Activated T-cell treated with anti-CD3 and anti-CD28 coated beads for 4 hours (primary cell): ENCODE measurements at places on chromosomes 7 and 10.

DNA sequence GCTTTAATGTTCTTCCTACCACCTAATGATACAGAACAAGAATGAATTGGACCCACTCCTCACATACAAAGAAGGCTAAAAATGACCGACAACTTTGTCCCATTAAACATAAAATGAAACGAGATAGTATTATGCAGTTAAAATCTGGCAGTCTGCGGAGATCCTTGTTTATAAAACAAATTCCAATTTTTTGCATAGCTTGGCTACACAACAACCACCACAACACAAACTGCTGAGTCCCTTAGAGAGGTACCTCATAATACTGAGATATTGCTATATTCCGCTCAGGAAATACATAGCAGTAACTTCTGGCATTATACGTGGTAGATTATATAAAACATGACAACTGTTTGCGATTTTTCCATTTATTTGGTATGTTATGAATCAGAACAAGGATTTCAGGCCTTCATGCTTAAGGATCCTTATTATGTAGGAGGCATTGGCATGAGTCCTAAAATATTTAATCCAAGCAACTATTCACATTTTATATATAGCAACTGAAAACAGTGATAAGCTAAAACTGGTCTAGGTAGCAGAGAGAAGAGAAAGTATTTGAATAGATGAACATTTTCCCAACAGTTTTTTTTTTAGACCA, 96.0 kb downstream of the ANK3 start:
- no peak for DNase-seq

GRCh38 chr10:30789806-30790205, 160.3 kb upstream of the LYZL2 start:
- no peak for DNase-seq

GRCh38 chr10:67533376-67533775, 162.6 kb downstream of the CTNNA3 start:
- no peak for DNase-seq

DNA sequence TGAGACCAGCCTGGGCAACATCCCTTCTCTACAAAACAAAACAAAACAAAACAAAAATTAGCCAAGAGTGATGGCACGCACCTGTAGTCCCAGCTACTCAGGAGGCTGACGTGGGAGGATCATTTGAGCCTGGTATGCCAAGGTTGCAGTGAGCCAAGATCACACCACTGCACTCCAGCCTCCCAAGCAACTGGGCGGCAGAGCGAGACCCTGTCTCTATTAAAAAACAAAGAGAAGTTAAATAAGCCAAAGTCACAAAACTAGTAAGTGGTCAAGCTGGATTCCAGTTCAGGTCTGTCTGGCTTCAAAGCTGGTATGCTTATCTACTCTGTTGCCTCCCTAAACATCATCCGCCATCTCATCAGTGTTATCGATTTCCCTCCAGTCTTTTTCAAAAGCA, 110.8 kb downstream of the ARID5B start:
- DNase-seq = no peak

DNA sequence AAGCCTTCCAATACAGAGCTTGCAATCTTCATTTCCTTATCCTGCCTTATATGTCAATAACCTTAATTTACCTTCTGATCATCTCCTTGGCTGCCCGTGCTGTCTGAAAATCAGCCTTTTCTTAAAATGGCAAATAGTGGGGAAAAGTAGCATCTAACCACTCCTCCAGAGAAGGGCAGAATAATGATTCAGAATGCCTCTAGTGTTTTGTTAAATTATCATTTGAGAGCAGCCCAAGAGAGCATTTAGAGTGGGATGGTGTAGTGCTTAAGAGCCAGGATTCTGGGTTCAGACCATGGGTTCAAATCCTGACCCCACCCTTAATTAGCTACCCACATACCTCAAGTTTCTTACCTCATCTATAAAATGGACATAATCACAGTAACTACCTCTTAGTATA, 4.6 kb upstream of the TMEM139 start:
- no peak for DNase-seq

DNA sequence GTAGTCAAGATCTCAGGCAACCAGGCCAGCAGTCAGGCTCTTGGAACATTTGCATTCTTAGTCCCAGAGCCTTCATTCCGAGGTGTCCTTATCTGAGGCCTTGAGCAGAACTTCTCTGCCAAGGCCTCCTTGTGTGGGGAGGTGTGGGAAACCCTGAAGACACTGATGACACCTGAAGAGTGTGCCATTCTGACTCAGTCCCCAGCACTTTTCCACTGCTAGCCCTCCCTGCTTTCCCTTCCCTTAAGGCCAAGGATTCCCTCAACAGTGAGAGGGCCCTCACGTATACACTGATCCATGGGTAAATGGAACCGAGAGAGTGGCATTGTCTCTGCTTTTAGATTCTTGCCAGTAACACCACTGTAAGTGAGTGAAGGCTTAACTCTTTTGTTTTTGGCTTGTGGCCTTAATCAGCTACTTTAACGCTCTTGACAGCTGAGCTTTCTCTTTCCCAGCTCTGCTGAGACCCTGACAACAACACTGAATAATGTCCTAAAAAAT, 30.3 kb downstream of the TRDMT1 start:
- no peak for DNase-seq

DNA sequence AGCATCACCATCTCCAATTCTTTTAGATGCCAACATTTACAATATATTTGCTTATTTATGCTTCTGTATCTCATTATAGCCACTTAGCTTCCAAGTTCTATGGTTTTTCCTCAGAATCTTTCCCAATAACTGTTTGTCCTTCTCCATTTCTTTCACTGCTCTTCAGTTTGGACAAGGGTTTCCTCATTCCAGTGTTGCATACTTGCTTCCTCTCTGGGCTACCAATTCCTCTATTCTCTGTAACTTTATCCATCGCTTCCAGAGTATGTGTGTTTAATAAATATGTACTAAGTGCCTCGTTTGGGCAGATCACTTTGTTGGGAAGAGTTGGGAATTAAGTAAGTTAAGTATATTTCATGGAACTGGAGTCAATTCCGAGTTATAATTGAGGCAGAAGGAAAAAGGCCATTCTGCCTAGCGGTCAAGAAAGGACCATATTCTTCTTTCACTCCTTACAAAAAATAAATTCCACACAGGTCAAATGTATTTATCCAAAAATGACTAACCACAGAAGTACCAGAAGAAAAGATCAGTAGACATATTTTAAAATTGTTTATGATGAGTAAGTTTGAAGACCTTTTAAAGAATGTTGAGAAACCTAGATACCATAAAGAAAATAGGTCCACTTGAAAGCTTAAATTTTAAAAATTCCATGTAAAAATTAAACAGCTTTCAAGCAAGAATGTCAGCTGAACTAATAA, 10.8 kb downstream of the STAMBPL1 start:
- no peak for DNase-seq

GRCh38 chr10:130242513-130242912, 106.3 kb downstream of the GLRX3 start:
- DNase-seq = no peak

DNA sequence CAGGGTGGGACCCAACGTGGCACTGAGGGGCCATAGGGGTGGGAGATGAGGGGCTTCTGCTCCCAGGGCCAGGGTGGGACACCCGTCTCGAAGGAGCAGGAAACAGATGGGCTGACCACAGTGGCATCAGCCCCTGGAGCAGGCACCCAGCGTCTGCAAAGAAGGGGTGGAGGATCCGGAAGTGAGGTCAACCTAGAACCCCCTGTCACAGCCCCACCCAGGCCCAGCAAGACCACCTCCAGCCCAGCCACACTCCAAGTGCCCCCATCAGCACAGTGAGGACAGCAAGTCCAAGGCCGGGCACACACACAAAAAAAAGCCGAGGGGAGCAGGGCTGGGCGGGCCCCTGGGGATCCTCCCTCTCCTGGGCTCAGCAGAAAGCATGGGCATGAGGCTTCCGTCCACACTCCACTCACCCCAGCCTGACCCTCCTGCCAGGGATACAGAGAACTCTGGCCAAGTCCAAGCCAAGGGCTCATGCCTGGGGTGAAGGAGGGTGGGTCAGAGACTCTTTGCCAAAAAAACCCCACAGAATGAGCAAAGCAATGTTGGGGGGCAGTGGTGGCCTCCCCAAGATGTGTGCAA, 111.0 kb downstream of the FOXL3 start:
- DNase-seq = no peak
